Activated CD4-positive, alpha-beta T cell treated with anti-CD3 and anti-CD28 coated beads for 48 hours (primary cell): ENCODE measurements at places on chromosomes 16 and 17.

DNA sequence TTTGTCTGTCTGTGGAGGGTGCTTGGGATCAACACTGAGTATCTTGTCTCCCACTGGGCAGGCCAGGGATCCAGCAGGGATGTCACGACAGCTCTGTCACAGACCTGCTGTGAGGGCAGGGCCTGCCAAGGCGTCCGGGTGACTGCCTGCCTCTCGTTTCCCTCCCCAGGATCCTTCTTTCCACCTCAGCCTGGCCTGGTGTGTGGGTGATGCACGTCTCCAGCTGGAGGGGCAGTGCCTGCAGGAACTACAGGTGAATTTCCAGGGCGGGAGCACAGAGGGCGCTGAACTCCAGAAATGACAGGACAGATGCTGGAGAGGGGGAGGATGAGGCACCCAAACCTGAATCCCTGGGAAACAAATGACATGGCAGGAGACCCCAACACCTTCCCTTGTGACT lies 6.8 kb upstream of the MMP15 start:
- DNase-seq: no peak

- no peak for DNase-seq
These were observed 40.2 kb downstream of the C16orf87 start for GRCh38 chr16:46790599-46791270.

DNA sequence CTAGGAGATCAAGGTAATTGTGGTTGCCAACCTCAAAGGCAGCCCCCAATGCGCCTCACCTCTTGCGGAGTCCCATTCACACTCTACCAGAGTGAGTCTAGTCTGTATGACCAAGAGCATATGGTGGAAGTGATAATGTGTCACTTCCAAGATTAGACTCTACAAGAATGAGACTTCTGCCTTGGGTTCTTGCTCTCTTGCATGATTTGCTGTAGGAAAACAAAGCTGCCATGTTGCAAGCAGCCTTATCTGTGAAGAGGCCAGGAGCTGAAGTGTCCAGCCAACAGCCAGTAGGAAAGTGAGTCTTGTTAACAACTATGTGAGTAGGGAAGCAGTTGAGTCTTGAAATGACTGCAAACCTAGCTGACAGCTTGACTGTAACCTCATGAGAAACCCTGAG lies 3.4 kb downstream of the TERF2 start:
- no peak for DNase-seq

DNA sequence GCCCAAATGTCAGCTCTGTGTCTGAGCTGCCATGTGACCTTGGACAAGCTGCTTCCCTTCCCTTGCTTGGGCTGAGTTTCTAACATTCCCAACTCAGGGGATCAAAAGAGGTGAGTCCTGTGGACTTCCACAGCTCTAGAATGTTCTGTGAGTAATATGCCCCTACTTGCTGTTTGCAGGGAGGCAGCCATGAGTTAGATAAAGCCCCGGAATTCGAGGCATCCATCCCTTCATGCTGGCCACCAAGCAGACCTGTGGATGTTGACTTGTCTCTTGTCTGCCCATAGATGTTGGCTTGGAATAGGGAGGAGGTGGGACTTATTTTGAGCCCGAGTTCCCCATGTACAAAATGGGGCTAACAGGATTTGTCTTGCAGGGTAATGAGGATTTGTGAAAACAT lies 36.2 kb downstream of the KSR1 start:
- no peak for DNase-seq

DNA sequence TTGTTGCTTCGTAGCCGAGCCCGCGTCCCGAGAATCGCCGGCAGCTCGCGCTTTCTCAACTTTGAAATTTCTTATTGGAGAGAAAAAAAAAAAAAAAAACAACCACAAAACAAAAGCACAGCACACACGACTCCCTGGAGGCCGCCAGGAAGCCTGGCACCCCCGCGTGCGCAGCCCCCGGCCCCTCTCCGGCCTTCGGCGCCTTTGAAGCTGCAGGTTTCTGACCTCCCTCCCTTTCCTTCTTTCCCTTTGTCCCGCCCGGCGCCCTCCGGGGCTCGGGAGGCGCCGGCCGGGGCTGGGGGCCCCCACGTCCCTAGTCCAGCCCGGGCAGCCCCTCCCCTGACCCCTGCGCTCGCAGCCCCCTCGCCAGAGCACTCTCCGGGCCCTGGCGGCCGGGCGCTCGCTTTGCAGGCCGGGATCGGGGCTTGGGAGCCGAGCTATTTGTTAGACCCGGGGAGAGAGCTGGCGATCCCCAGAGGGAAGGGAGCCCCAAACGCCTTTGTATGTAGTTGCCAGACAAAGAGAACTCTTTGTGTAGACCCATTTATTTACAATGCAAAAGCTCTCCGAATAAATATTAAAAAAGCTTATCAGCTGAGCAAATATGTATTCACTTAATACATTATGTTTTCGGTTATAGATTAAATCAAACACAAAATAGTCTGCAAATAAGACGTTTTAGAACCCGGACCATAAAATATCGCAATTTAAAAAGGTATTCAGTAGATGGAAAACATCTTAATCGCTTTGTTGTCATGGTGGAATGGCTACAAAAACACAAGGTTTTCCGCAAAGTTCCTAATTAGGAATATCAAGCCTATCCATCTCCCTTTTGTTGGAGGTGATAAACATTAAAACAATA lies 2.3 kb downstream of the BAHCC1 start:
- peak; percentile 50 for DNase-seq

DNA sequence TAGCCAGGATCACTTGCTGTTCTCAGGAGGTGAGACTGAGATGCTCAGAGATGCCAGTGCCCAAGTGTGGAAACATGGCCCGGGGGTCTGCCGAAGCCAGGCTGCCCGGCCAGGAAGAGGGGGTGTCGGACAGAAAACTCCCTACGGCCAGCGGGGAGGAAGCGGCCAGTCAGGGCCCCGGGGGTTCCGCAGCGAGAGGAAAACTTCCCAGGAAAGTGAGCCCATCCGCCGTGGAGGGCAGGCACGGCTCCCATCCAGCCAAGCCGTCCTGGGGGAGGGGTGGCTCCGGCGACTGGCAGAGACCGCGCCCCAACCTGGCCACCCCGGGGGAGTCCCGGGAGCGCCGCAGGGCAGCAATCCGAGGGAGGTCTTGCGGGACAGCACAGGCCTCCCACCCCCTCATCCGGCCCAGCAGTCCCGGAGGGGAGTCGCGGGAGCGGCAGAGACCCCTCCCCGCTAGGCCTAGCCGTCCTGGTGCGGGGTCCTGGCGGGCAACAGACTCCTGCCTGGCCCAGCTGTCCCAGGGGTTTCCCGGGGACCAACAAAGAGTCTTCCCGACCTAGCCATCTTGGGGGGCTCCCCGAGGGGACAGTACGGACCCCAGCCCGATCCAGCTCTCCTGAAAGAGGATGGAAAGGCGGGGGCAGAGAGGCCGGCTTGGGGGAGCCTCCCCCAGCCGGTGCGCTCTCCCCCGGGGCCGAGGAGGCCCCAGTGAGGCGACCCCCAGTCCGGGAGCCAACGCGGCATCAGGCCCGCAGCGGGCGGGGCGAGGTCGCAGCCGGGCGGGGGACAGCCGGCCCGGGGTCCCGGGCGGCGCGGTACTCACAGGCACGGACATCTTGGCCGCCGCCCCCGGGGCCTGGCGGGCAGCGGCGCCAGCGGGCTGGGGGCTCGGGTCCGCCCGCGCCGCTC lies 13.8 kb upstream of the BCAR1 start:
- no peak for DNase-seq

DNA sequence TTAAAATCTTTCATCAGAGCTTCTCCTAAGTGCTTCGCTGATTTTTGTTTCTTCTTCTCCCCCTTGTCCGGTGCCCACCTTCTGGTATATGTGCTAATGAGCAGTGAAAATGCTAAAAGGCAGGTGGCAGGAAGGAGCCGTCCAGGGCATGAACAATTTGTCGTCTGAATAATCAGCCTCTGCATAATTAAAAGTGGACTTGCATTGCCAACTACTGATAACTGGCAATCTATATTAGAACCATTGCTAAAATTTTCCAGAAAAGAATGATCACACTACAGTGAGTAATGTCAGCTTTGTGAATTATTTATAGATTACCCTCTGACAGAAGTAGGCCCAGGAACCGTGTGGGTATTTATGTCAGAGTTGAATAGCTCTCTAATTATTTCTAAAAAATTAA lies 28.1 kb downstream of the SERPINF1 start:
- no peak for DNase-seq

- DNase-seq: no peak
These were observed 5.1 kb downstream of the KRT31 start for GRCh38 chr17:41392278-41392677.

GRCh38 chr17:55783684-55784245 lies 32.9 kb downstream of the PCTP start:
- DNase-seq: no peak

DNA sequence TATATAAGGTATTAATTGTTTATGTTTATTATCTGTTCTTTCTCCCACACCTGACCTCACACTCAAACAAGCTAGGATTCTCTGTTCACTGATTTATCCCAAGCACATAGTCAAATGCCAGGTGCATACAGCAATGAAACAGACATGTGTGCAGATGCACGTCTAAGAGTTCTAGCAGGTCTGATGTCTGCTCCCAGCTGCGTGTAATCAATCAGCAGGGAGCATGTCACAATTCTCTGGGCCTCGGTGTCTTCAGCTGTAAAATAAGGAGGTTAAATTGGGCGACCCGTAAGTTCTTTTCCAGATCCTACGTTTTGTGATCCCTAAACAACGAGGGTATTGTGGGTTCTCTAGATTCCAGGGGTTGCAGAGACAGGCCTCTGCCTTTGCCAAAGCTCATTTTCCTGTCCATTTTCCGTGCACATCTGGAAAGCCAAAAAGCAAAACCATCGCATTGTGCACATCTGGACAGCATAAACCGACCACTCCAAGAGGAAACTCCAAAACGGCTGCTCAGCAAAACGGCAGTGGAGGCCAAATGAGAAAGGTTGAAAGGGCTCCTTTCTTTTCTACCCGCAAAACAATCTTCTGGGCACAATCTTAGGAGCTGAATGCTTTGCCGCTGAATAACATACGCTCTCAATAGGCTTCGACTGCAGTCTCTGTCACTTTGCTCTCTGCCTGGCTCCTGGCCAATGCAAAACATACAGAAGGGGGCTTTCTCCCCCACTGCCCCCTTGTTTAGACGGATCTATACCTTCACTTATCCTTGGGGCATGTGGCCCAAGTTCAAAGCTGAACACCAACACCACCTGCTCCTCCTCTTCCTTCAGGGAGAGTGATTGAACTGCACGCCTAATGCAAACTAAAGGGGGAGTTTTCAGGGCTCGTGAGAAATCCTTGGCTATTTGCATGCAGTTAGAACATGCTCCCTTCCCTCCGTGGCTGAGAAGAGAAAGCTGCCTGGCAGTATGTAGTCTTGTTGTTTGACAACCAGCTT lies 426.3 kb downstream of the SLC39A11 start:
- no peak for DNase-seq

GRCh38 chr16:4314532-4315185 lies 1.2 kb upstream of the GLIS2 start:
- peak; percentile 46 for DNase-seq

- DNase-seq: peak; percentile 59
These were observed 67.8 kb downstream of the ANKRD11 start for GRCh38 chr16:89422527-89422904.

GRCh38 chr17:29007860-29008455 lies 2.1 kb upstream of the SEZ6 start:
- DNase-seq: no peak

DNA sequence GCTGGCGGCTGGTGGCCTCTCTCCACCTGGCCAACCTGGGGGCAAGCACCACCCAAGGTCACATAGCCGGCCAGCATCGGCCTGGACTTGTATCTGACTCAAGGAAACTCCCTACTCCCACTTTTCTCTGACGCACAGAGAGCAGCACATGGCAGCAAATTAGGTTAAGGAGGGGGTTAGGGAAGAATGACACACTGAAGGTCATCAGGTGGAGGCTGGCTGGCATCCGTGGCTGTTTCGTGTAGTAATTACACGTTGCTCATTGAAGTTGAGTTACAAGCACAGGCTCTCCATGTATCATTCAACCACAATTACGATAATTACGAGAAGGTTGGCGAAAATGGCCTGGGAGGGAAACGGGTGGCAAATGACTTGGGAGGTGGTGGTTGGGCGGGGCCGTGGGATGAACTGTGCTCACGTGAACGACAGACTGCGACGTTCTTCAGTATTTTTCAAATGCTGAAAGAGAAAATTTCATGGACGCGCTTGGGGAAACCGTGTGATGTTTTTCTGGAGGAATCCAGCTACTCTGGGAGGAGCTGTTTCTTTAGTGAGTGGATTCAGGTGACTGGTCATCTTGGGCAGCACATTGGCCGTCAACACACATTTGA lies 4.0 kb upstream of the METRNL start:
- DNase-seq: no peak

DNA sequence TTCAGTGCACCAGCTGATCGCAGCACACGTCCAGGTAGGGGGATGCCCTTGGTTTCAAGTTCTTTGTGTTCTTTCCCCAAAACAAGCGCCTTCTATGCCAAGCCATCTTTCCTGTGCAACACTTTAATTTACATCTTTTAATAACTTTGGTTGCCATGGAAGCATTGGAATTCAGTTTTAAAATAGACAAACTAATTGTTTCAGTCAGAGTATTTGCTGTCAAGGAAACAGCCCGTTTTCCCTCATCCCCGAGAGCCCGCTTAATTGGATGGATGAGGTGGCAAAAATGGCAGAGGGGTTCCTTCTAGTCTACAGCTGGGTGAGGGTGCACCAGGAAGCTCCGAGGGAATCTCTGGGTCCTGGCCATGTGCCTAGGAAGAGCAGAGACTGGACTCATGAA lies 793.7 kb upstream of the EEF2KMT start:
- DNase-seq: no peak

DNA sequence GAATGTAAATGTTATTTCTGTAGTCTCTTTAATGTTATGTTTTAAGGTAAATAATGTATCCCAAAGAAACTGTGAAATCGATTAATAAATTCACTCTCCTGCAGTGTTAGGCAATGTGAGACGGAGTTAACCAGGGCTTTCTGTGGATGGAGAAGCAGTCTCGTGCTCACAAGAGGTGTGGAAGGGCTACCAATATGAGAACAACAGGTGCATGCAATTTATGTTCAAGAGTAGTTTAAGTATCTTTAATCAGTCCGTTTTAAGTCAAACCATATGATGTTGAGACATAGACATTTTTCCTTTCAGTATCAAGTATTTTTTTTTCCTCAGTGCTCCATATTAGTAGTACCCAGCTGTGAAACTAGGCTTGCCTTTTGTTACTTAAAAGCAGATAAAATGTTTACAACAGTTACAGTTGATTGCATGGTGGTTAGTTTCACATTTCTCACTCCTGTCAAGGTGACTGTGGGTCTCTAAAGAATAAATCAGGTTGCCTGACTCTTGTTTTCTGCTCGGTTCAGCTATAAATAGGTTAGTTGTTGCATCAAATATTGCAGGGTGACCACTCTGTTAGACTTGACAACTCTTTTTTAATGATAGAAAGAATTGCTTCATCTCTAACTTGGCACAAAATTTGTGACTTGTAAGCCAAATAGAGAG lies 54.4 kb downstream of the COX10 start:
- no peak for DNase-seq

GRCh38 chr17:21171309-21171922 lies 42.5 kb downstream of the TMEM11 start:
- peak; percentile 11 for DNase-seq

- DNase-seq: no peak
These were observed 2.3 kb upstream of the CDK3 start for GRCh38 chr17:75998327-75998795.

- no peak for DNase-seq
These were observed 2.1 kb downstream of the FAM20A start for GRCh38 chr17:68599091-68599490.

GRCh38 chr16:75333721-75334163 lies 82.3 kb upstream of the BCAR1 start:
- DNase-seq: no peak
